ENCODE measurements at places on chromosomes 5 and 9. TPM values are rescaled to one million over a fixed set of nuclear protein-coding genes. Genes with fewer than 3 reads are reported as not detected.

Gene PCDHB13
- 1.8 TPM for total RNA-seq

DNA sequence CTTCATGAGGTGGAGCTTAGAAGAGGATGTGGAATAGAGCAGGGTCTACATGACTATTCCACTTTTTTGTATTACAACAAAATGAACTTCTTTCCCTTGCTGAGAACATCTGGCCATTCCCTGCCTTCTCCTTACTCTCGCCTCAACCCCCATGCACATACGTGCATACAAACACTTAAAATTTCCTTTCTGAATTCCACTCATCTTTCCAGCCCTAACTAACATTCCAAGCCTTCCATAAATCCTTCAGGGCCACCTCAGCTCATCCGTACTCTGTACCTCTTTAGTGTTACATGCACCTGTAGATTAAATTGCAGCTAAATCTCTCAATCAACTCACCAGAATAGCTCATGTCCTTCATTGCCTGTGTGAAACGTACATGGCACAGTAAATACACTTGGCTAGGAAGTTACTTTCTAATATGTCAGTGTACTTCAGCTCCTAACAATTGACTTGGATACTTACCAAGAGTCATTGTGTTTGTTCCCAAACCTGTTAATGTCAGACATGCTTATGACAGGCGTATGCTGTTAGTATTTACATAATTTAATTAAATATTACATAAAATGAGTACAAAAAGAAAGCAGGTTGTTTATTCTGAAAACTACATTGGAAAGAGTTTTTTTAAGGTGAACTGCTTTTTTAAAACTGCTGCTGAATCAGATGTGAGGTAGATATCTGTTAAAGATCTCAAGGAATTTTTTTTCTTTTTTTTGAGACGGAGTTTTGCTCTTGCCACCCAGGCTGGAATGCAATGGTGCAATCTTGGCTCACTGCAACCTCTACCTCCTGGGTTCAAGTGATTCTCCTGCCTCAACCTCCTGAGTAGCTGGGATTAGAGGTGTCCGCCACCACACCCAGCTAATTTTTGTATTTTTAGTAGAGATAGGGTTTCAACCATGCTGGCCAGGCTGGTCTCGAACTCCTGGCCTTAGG is 55.7 kb downstream of the GLIS3 start:
- no peak for DNase-seq

- DNase-seq: no peak
These were observed 107.3 kb upstream of the PRLR start for GRCh38 chr5:35337340-35338156.

GRCh38 chr9:127746959-127747569 is 12.0 kb upstream of the TOR2A start:
- DNase-seq: no peak

GRCh38 chr5:54401515-54401914 is 54.0 kb upstream of the HSPB3 start:
- no peak for DNase-seq

DNA sequence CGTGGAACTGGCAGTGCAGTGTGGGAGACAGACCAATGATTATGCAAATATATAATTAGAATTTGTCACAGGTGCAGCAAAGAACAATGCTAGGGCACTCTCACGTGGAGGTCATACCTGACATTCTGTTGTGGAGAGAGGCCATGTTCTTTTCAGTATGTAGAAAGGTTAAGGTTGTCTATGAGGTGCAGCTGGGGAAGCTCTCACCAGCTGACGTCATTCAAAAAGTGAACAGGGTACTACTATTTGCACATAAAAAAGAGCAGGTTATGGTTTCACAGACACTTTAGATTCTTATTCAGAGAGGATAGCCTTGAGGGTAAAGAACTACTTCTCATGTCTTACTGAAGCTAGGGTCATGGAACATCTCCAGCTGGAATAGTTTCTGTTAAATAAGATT is 19.1 kb downstream of the SH3GL2 start:
- DNase-seq: no peak

- DNase-seq: no peak
These were observed 581.3 kb downstream of the PDE4D start for GRCh38 chr5:59312223-59312622.

- no peak for DNase-seq
These were observed 532.4 kb upstream of the ITGA1 start for GRCh38 chr5:52255308-52255707.

DNA sequence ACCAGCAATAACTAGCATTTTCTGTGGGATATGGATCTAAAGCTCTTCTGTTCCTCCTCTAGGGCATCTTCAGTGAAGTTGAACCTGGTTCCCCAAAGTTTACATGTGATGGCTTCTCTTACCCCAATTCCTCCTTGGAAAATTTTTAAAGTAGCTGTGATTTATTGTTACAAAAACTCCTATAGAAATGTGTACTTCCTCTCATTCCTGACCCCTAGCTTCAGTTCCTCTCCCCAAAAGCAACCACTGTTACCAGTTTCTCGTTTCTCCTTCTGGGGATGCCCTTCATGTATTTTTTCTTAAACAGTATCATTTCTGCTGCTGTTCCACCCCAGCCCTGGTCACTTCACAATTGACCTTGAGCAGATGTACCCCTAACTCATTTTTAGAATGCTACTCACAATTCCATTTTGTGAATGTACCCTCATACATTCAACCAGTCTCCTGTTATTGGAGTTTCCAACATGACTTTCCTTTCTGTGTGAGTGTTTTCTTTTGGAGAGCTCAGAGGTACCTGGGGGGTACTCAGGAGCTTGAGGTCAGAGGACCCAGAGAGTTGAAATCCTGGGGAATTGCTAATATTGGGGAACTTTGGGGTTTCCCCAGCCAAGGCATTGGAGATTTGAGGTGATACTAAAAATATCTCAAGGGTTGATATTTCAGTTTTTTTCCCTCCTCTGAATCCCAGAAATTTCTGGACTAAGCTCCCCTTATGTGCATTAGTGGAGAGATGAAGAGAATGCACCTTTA is 18.6 kb upstream of the GLRX start:
- no peak for DNase-seq

Data from A673 (cell line).